ENCODE measurements at places on chromosomes 4 and X. TPM values are rescaled to one million over a fixed set of nuclear protein-coding genes. Genes with fewer than 3 reads are reported as not detected.

DNA sequence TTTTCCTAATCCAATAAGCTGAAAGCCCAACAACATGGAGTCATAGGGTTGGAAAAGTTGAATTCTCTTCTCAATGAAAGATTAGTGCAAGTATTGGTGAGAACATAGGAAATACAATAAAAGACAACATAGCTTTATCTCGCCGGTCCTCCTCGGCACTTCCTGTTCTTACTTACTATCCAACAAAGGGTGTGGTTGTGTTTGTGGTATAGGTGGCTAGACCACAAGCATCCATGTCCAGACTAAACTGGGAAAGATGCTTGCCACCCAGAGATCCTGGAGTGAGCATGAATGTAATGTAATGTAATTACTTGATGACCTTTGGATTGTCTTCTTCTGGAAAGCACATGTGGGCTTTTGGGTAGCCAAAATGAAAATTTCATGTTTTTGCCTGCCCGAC lies 223.8 kb downstream of the CPE start:
- DNase-seq, result no peak
- H3K36me3 ChIP-seq, result no peaks in the 10 kb centered on the region
- H3K4me3 ChIP-seq, result no peak overlapping the region
- no peaks in the 10 kb centered on the region for H3K4me1 ChIP-seq
- H3K27ac ChIP-seq, result no peak overlapping the region

Gene PNMA6A
- 0.38 TPM for total RNA-seq

GRCh38 chr4:74096265-74096980 lies 2.6 kb downstream of the CXCL2 start:
- H3K27me3 ChIP-seq, result peaks cover 38% of the 10 kb centered on the region
- peaks cover 11% of the 10 kb centered on the region for H3K4me1 ChIP-seq
- no peak for DNase-seq
- no peaks in the 10 kb centered on the region for H3K36me3 ChIP-seq

DNA sequence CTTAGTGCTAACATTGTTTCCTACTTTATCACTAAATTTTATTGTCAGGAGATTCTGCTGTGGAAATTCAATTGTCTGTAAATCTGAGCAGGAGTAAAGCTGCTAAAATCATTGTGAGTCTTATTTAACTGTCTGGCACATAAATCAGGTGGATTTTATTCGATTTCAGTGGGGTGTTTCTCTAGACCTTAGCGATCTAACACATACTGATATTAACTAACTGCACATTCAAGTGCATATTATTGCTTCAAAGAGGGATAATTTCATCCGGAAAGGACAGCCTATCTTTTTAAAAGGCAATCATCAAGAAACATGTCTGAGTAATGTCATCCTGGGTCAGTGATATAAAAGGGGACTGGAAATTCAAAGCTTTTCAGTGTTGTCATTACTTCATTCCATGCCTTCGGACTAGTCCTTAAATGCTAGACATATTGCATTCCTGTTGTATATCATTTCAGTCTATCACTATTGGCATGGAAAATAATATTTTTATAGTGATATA lies 388.7 kb downstream of the PCDH10 start:
- H3K36me3 ChIP-seq, result no peaks in the 10 kb centered on the region
- H3K27me3 ChIP-seq, result no peaks in the 10 kb centered on the region
- no peak overlapping the region for H3K27ac ChIP-seq
- no peak overlapping the region for H3K4me3 ChIP-seq
- DNase-seq, result no peak

- DNase-seq, result no peak
- H3K4me3 ChIP-seq, result no peak overlapping the region
- no peaks in the 10 kb centered on the region for H3K27me3 ChIP-seq
- no peak overlapping the region for H3K27ac ChIP-seq
- no peaks in the 10 kb centered on the region for H3K36me3 ChIP-seq
Measured at GRCh38 chr4:177938226-177938625, 496.0 kb upstream of the AGA start.
